Esophagus muscularis mucosa (tissue), 4 donors: ENCODE measurements at places on chromosomes 3 and 15. TPM values are rescaled to one million over a fixed set of nuclear protein-coding genes. Genes with fewer than 3 reads are reported as not detected.

GRCh38 chr3:46096336-46096735, 69.1 kb upstream of the XCR1 start:
- peaks cover 7% of the 10 kb centered on the region for H3K4me1 ChIP-seq
- no peak overlapping the region for H3K4me3 ChIP-seq
- peak overlapping the region; percentile 75 for H3K27ac ChIP-seq
- H3K27me3 ChIP-seq, result no peaks in the 10 kb centered on the region
- no peaks in the 10 kb centered on the region for H3K36me3 ChIP-seq
- DNase-seq, result no peak

The GPX1 gene
- total RNA-seq, result 154 TPM

GRCh38 chr15:100114100-100114499, 227.7 kb downstream of the ADAMTS17 start:
- peak overlapping the region; percentile 81 for H3K27ac ChIP-seq
- H3K36me3 ChIP-seq, result no peaks in the 10 kb centered on the region
- H3K4me3 ChIP-seq, result peak overlapping the region; percentile 35

The WDR93 gene
- 0.17 TPM for total RNA-seq

GRCh38 chr3:31016196-31016595, 121.7 kb upstream of the GADL1 start:
- no peaks in the 10 kb centered on the region for H3K4me1 ChIP-seq
- no peak for DNase-seq
- no peaks in the 10 kb centered on the region for H3K27me3 ChIP-seq
- no peaks in the 10 kb centered on the region for H3K36me3 ChIP-seq
- H3K27ac ChIP-seq, result no peak overlapping the region

The PLA2G4E gene
- total RNA-seq, result not detected

The GRK7 gene
- total RNA-seq, result not detected

DNA sequence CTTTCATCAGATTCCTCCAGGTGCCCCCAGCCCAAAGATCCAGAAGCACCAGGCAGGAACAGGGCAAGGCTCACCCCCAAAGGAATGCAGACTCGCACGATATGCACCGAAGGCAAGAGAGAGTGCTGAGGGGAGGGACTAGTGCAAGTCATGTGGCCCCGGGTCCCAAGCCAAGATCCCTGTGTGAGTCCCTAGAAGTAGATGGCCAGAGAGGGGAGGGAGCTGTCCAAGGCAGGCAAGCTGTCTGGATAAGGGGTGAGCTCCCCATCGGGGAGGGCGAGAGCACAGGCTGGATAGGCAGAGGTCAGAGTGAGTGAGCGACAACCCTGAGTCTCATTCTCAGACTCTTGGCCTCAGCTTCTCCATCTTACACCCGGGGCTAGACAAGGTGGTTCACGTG, 171.5 kb upstream of the LINGO1 start:
- H3K27ac ChIP-seq, result no peak overlapping the region
- no peak for DNase-seq
- no peaks in the 10 kb centered on the region for H3K27me3 ChIP-seq
- H3K4me3 ChIP-seq, result no peak overlapping the region

- H3K27me3 ChIP-seq, result no peaks in the 10 kb centered on the region
- no peak overlapping the region for H3K4me3 ChIP-seq
- H3K27ac ChIP-seq, result no peak overlapping the region
- DNase-seq, result no peak
- H3K4me1 ChIP-seq, result no peaks in the 10 kb centered on the region
These were observed 53.5 kb upstream of the CCDC54 start for GRCh38 chr3:107323723-107324122.
